ENCODE measurements at places on chromosomes 6 and 20.

- DNase-seq, result no peak
Observed at GRCh38 chr20:34495307-34495706, 20.9 kb upstream of the DYNLRB1 start.

GRCh38 chr6:7628909-7629308 lies 38.9 kb downstream of the SNRNP48 start:
- no peak for DNase-seq

DNA sequence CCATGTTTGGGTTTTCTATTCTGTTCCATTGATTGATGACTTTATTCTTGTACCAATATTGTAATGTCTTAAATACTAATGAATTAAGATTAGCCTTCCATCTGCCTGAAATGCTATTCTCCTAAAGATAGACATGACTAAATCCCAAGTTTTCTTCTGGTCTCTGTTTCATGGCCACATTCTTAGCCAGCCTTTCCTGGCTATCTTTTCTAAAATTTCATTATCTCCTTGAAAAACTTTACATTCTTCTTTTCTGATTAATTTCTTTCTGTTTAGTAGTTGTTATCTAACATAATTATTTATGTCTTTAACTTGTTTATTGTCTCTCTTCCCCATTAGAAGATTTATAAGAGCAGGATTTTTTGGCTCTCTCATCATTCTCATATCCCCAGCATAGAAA lies 4.4 kb upstream of the PRIM2 start:
- DNase-seq, result no peak

- DNase-seq, result no peak
Observed at GRCh38 chr20:17161673-17162481, 65.0 kb upstream of the PCSK2 start.

DNA sequence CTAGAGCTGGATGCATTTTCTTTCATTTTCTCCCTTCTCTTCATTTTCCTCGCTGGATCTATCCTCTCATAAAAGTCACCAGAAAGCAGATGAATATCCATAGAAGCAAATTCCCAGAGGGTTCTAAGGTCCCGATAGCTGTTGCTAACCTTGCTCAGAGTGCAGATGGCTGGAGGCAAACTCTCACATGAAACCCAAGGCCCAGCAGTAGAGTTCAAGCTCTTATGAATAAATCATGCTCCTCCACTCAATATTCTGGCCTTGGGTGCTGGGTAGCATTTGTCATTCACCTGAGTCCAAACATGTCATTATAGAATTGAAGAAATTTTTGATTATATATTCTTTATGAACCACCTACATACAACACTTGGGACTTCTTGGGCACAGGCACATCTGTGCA lies 539.7 kb upstream of the MARCKS start:
- no peak for DNase-seq

DNA sequence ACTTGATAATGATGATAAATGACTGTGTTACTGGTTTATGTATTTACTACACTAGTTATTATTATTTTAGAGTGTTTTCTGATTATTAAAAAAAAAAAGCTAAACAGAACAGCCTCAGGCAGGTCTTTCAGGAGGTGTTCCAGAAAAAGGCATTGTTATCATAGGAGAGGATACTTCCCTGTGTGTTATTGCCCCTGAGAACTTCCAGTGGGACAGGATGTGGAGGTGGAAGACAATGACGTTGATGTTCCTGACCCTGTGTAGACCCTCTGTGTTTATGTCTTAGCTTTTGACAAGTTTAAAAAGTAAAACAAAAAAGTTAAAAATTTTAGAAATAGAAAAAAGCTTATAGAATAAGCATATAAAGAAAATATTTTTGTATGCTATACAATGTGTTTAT lies 49.1 kb downstream of the NCOA7 start:
- no peak for DNase-seq
